ENCODE measurements at places on chromosomes 11 and 22. TPM values are rescaled to one million over a fixed set of nuclear protein-coding genes. Genes with fewer than 3 reads are reported as not detected.

ASRGL1 gene
- 2.1 TPM for total RNA-seq

- DNase-seq: no peak
- H3K4me1 ChIP-seq: peaks cover 12% of the 10 kb centered on the region
- no peaks in the 10 kb centered on the region for H3K27me3 ChIP-seq
- no peak overlapping the region for H3K4me3 ChIP-seq
Measured at GRCh38 chr11:35035894-35036408, 103.0 kb upstream of the CD44 start.

DNA sequence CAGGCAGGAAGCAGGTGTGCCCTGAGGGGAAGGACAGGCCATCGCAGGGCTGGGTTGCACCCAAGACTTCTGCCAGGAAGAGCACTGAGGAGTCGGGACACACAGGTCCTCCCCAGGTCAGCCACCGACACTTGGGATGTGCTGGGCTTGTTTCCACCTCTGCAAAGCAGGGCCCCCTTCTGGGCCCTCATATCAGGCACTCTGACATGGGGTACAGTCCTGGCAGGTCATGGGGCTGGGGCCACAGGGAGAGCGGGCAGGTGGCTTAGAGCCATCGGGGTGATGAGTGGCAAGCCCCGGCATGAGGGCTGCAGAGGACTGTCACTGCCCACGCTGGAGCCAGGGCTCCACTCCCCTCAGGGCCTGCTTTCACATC lies 7.9 kb upstream of the ADORA2A start:
- no peaks in the 10 kb centered on the region for H3K36me3 ChIP-seq
- H3K27ac ChIP-seq: no peak overlapping the region
- no peaks in the 10 kb centered on the region for H3K4me1 ChIP-seq
- H3K4me3 ChIP-seq: no peak overlapping the region
- DNase-seq: no peak
- no peaks in the 10 kb centered on the region for H3K27me3 ChIP-seq

GRCh38 chr11:87743007-87743406 lies 432.2 kb downstream of the RAB38 start:
- no peaks in the 10 kb centered on the region for H3K36me3 ChIP-seq
- H3K27me3 ChIP-seq: no peaks in the 10 kb centered on the region
- no peak for DNase-seq
- no peak overlapping the region for H3K4me3 ChIP-seq
- H3K27ac ChIP-seq: no peak overlapping the region

- H3K36me3 ChIP-seq: no peaks in the 10 kb centered on the region
- no peak overlapping the region for H3K27ac ChIP-seq
- no peaks in the 10 kb centered on the region for H3K4me1 ChIP-seq
- no peaks in the 10 kb centered on the region for H3K27me3 ChIP-seq
- DNase-seq: no peak
- no peak overlapping the region for H3K4me3 ChIP-seq
Measured at GRCh38 chr11:47906066-47906465, 57.9 kb upstream of the NUP160 start.

MIEF1 gene
- total RNA-seq: 17.5 TPM

DNA sequence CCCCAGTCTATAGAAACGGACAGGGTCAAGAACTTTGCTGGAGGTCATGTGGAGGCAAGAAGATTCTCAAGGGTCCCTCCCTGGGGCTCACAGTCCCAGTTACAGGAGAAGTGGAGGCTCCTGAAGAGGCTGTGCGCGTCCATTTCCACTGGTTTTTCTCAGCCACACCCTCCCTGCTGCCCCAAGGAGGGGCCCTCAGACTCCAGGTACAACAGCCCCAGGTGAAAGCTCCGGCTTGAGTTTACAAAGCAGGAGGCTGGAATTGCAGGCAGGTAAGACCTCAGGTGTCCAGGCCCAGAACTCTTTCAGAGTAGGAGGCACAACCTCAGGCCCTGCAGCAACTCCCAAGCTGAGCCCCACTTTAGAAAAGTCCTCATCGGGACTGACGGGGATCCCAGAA lies 3.1 kb downstream of the SHANK2 start:
- H3K4me1 ChIP-seq: no peaks in the 10 kb centered on the region
- no peak overlapping the region for H3K27ac ChIP-seq
- DNase-seq: no peak
- peaks cover 4% of the 10 kb centered on the region for H3K27me3 ChIP-seq
- H3K4me3 ChIP-seq: no peak overlapping the region

PDE3B gene
- total RNA-seq: 139 TPM

- no peaks in the 10 kb centered on the region for H3K4me1 ChIP-seq
- H3K27me3 ChIP-seq: no peaks in the 10 kb centered on the region
- H3K27ac ChIP-seq: no peak overlapping the region
- peak; percentile 8 for DNase-seq
Measured at GRCh38 chr11:5712507-5712906, 22.9 kb downstream of the TRIM22 start.

CASP5 gene
- 2.9 TPM for total RNA-seq

DNA sequence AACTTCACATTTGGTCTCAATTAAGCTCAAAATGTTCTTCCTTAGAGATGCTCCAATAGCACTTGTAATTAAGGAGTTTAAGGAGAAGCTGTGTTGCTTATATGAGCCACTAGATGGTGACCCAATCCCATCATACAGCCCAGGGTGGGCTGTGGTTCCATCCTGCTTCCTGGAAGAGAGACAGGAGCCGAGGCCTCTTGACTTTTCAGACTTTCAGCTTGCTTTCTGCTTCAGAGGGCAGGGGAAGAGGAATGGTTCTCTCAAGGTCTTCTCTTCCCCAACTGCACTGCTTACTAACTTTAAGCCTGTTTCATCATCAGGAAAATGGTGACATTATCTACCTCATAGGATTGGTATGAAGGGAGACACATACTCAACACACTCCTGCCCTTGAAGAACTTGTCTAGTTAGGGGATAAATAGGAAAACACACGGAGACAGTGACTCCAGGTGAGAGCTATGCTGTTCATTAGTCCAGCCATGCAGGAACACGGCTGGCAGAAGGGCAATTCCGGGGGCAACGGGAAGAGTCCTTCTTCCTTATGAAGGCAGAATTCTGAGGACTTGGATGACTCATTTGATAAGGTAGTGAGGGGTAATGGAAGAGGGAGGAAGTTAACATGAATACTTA lies 20.1 kb downstream of the TMEM218 start:
- DNase-seq: no peak
- no peak overlapping the region for H3K27ac ChIP-seq
- no peaks in the 10 kb centered on the region for H3K27me3 ChIP-seq
- H3K4me3 ChIP-seq: no peak overlapping the region
- no peaks in the 10 kb centered on the region for H3K4me1 ChIP-seq
- H3K36me3 ChIP-seq: no peaks in the 10 kb centered on the region

Data from naive thymus-derived CD4-positive, alpha-beta T cell (primary cell).